A549 treated with DMSO at 1 μM for 4 hours (cell line): ENCODE measurements at places on chromosomes 16 and 17. TPM values are rescaled to one million over a fixed set of nuclear protein-coding genes. Genes with fewer than 3 reads are reported as not detected.

Gene WFIKKN1
- 0.13 to 0.23 TPM (median 0.16 TPM) in 5 replicates for total RNA-seq

Gene MILR1
- 1.7 to 2.8 TPM (median 1.9 TPM) in 5 replicates for total RNA-seq

Gene TPSB2
- total RNA-seq, result not detected in 5 replicates

Gene RAB11FIP4
- total RNA-seq, result 1.5 to 3.5 TPM (median 1.7 TPM) in 5 replicates

Gene QRICH2
- 0.69 to 1.8 TPM (median 1.0 TPM) in 5 replicates for total RNA-seq

Gene ZNF646
- 10.3 to 13.0 TPM (median 11.6 TPM) in 5 replicates for total RNA-seq

Gene FBXL16
- total RNA-seq, result 1.5 to 2.9 TPM (median 2.5 TPM) in 5 replicates

Gene MAP1LC3B
- total RNA-seq, result 75.6 to 88.3 TPM (median 87.4 TPM) in 5 replicates

Gene DNAI2
- not detected in 5 replicates for total RNA-seq

Gene KRTAP4-9
- 0.20 TPM in 1 of 5 replicates, not detected in the others for total RNA-seq

Gene EPN3
- 0.15 to 0.31 TPM (median 0.23 TPM) in 5 replicates for total RNA-seq

Gene FBXO39
- total RNA-seq, result not detected in 5 replicates

Gene SLC5A10
- 0.12 to 0.25 TPM (median 0.18 TPM) in 5 replicates for total RNA-seq

Gene GSG1L
- total RNA-seq, result not detected in 5 replicates

Gene CCDC154
- 0.09 to 0.57 TPM (median 0.28 TPM) in 5 replicates for total RNA-seq

Gene GSE1
- total RNA-seq, result 21.1 to 23.7 TPM (median 22.6 TPM) in 5 replicates

Gene MPP3
- 17.6 to 20.7 TPM (median 19.4 TPM) in 5 replicates for total RNA-seq

Gene SP6
- 2.8 to 3.1 TPM (median 2.8 TPM) in 5 replicates for total RNA-seq

Gene SOCS3
- 33.4 to 50.1 TPM (median 39.0 TPM) in 5 replicates for total RNA-seq

Gene POLR3K
- total RNA-seq, result 37.0 to 43.7 TPM (median 39.4 TPM) in 5 replicates

Gene RDM1
- total RNA-seq, result 2.1 to 4.0 TPM (median 3.1 TPM) in 5 replicates

Gene DPEP1
- total RNA-seq, result 0.75 to 1.3 TPM (median 0.77 TPM) in 5 replicates

Gene HYDIN
- 0.30 to 0.52 TPM (median 0.39 TPM) in 5 replicates for total RNA-seq

Gene ZP2
- not detected in 5 replicates for total RNA-seq

Gene IRX5
- 1.9 to 2.2 TPM (median 2.1 TPM) in 5 replicates for total RNA-seq

Gene ESRP2
- total RNA-seq, result 0.05 to 0.19 TPM (median 0.09 TPM) in 4 of 5 replicates, not detected in the other

Gene FLOT2
- total RNA-seq, result 71.6 to 82.0 TPM (median 73.7 TPM) in 5 replicates

Gene GCGR
- total RNA-seq, result 0.26 to 0.56 TPM (median 0.38 TPM) in 5 replicates

Gene FOXN1
- 0.02 to 0.05 TPM (median 0.03 TPM) in 3 of 5 replicates, not detected in the others for total RNA-seq

Gene CIBAR2
- 0.10 TPM in 1 of 5 replicates, not detected in the others for total RNA-seq

Gene MYLK3
- total RNA-seq, result 0.01 to 0.19 TPM (median 0.08 TPM) in 5 replicates

Gene SLC6A2
- total RNA-seq, result 0.04 TPM in 1 of 5 replicates, not detected in the others

Gene PRAC1
- not detected in 5 replicates for total RNA-seq

Gene PDIA2
- 0.36 to 0.65 TPM (median 0.46 TPM) in 5 replicates for total RNA-seq

Gene AIPL1
- total RNA-seq, result not detected in 5 replicates

Gene GGNBP2
- total RNA-seq, result 57.2 to 65.3 TPM (median 63.2 TPM) in 5 replicates

Gene NPTX1
- 63.6 to 108 TPM (median 84.7 TPM) in 5 replicates for total RNA-seq

Gene EFNB3
- total RNA-seq, result 1.2 to 1.9 TPM (median 1.6 TPM) in 5 replicates

Gene TAT
- 0.05 to 0.11 TPM (median 0.07 TPM) in 3 of 5 replicates, not detected in the others for total RNA-seq

Gene HS3ST3A1
- total RNA-seq, result 0.16 to 0.34 TPM in 2 of 5 replicates, not detected in the others

Gene KRTAP9-4
- not detected in 5 replicates for total RNA-seq
